ENCODE measurements at places on chromosomes 7 and 10.
A peak's percentile ranks its signal among the peaks of the same experiment; 100 is the strongest.

DNA sequence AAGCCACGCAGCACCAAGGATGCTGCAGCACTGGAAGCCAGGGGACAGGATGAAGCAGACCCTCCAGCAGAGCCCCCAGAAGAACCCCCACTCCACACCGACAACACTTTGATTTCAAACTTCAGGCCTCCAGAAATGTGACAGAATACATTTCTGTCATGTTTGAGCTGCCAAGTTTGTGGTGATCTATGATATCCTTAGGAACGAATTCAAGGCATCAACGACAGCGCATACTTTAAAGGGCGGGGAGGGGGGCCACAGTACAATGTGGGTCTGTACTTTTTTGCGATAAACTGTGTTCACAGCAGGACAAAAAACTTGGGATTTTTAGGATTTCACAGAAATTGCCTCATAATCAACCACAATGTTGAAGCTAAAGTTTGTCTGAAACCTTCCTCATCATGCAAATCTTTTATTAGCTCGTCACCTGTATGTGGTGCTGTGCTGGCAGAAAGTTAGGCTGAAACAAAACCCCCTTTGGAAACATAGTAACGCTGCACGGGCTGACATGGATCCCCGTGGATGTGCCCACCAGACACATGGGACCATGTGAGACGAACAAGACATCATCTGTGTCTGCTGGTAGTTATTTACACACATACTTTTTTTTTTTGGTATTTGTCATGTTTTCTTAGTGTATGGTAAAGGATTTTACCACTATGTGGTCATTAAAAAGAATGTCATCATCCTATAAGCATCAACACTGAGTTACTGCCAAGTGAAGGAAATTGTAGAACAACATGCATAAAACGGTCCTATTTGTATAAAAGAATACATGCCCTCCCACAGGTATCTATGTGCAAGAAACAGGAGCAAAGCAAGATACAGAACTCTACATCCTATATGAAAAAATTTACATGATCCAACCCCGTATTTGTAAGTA lies 113.3 kb upstream of the AFAP1L2 start:
- no peak for DNase-seq

GRCh38 chr10:75422913-75423312 lies 8.5 kb upstream of the LRMDA start:
- no peak for DNase-seq

DNA sequence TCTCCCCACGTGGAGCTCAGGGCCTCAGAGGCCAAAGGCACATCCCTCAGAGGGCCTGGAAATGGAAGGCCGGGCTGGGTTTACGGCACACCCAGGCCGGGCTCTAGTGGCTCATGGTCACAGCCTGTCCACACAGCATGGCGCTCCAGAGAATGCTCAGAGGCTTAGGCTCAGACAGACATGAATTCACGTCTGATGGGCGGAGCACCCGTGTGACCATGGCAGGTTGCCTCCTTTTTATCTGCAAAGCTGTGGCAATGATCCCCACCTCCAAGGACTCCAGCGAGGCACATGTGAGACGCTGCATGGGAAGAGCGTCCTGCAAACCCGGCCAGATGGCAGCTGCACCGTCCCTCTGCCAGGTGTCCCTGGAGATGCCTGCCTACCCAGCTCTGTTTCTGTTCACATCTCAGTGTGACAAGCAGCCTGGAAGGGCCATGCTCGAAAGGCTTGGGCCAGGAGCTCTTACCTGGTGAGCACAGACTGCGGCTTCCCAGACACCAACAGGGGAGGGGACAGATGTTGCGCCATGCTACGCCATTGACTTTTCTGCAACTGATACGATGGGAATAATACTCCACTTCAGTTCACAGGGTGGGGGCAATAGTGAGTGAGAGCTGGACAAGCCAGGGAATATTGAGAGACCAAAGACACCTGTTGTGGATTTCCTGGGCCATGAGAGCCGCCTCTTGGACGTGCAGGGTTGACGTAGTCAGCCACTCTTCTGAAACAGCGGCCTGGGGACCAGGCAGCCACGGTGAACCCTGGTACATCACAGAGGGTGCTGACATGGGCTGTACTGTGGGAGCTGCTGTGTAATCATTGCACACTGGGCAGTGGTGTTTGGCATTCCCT lies 34.4 kb upstream of the FAM20C start:
- no peak for DNase-seq

DNA sequence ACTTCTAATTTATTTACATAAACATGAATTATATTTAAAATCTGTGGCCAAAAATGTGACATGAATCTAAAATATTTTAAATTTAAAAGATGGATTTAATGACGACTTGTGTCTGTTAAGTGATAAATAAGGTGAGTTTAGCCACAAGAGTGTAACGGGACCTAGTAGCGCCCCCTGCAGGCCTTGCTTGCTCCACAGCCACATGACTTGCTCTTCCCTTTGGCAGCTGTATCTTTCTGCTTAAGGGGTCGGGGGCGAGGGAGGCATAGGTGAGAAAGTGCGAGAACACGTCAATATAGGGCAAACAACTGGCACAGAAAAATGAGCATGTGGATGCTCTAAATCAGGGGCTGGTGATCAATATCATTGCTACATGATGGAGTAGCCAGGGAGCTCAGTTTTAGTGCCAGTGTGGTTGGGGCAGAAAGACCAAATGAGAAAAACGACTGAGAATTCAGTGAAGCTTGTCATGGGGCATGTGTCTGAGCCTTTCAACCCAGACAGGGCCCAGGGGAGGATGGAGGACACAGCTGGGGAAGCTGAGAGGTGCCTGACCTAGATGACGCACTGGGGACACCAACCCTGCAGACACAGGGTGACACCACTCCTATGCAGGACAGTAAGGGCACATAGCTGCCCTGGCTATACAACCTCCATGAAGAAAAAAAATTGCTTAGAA lies 49.8 kb downstream of the PAXIP1 start:
- peak; percentile 58 for DNase-seq

- DNase-seq: no peak
Measured at GRCh38 chr10:112956631-112957350, 6.7 kb downstream of the TCF7L2 start.

- no peak for DNase-seq
Measured at GRCh38 chr7:20952916-20953315, 166.2 kb upstream of the SP8 start.

- DNase-seq: no peak
Measured at GRCh38 chr7:84021292-84021908, 173.2 kb downstream of the SEMA3A start.

DNA sequence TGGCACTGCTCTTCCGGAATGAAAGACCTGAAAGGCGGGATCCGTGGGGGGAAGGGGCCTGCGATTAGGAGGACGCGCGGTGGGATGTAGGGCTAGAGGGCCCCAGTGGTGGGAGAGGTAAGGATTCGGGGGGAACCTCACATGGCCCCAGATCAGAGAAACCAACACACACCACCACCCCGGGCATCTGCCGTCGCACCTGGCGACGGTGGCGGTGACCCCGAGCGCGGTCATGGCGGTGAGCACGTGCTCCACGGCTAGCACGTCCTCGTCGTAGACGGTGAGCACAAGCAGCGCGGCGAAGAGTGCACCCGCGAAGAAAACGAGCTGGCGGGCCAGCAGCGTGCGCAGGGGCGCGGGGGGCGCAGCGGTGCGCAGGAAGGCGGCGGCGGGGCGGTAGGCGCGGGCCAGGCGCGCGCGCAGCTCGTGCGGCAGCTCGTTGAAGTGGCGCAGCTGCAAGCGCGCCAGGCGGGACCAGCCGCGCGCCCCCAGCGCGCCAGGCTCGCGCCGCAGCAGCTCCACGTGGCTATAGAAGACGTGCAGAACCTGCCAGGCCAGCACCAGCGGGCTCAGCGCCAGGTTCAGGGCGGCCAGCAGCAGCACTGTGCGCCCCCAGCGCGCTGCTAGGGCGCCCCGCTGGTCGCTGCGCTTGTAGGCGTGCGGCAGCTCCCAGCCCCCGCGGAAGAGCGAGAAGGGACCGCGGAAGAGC lies 5.7 kb downstream of the ATG9B start:
- no peak for DNase-seq

DNA sequence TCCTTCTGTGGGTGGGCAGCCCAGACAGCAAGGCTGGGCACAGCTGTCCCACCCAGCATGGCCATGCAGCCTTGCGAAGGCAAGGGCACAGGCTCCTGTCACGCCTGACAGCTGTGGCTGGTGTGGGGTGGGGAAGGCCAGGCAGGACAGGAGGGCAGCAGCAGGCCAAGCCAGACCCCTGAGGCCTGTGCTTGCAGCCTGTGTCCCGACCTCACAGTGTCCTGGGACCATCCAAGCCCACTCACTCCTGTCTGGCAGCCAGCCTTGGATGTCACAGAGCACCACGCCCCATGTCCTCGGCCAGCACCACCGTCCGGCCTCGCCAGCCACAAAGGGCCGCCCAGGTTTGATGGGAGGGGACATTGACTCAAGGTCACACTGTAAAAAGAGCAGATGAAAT lies 85.5 kb upstream of the LRRC4 start:
- DNase-seq: no peak

GRCh38 chr10:77104459-77104980 lies 533.1 kb downstream of the KCNMA1 start:
- DNase-seq: no peak

DNA sequence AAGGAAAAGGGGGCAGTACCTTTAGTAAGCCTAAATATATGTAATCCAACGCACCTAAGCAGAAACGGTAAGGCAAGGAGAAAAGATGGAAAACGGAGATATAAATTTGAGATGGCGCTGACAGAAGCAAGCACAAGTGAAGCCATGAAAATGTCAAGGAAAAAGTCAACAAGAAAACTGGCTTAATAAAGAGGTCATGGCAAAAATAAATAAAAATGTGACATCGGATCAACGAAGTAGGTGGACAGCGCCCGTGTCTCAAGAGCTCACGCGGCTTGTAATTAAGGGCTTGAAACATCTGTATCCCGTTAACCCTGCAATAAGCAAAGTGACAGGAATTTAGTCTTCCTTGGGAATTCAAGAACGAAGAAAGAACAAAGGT lies 611 bp downstream of the NDUFA5 start:
- no peak for DNase-seq

DNA sequence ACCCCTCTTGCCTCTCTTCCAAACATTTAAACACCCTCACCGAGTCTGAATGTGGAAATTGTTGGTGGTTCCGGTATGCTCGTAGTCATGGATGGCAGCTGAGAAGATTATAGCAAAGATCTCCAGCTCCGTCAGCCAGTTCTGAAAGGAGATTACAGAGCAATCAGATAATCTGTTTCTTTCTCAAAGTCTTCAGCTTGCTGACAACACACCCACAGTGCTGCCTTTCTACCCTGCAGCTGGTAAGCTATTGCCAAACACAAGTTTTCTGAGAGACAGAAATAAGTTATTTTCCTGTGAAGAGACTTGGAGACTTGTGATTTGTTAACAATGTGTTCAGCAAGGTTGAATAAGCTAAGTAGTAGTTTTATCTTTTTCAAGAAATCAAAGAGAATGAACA lies 163.6 kb downstream of the PPP1R17 start:
- no peak for DNase-seq

DNA sequence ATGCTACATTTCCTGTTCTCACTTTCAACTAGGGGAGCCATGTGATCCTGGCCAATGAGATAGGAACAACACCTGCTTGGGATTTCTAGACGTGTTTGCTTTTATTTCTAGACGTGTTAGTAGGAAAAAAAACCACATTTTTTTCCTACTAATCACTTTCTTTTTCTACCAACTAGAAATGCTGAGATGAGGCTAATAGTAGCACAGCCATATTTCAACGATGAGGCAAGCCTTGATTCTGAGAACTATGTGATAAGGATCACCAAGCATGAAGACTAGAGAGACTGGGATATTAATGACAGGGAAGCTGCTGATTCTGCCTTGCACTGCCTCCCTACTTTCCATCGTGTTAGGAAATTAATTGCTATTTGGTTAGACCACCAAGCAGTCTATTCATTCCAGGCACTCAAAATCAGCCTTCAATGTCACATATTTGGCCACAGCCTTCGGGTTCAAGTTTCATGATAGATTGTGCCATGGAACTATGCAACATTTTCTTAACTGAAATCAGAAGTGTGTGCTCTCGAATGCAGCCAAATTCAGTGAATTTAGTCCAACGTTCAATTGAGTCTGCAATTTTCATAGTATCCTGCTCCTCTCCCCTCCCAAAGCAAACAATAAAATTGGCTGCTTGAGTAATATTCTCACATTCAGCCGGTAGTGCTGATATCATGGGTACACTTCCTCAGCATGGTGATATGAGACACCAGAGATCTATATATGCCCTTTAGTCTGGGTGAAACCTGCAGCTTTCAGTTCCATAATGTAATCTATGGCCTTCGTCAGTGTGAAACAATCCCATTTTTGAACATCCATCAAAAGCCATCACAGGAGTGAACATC lies 98.1 kb downstream of the GPR37 start:
- no peak for DNase-seq

- no peak for DNase-seq
Measured at GRCh38 chr7:35781200-35781701, 19.6 kb upstream of the SEPTIN7 start.

- DNase-seq: no peak
Measured at GRCh38 chr7:34078864-34079263, 173.5 kb downstream of the BMPER start.

- no peak for DNase-seq
Measured at GRCh38 chr7:57529931-57530330, 80.0 kb downstream of the ZNF716 start.
